CD4-positive, alpha-beta T cell (primary cell): ENCODE measurements at places on chromosomes 11 and 22. TPM values are rescaled to one million over a fixed set of nuclear protein-coding genes. Genes with fewer than 3 reads are reported as not detected.

Gene GDPD4
- not detected for total RNA-seq

GRCh38 chr11:132456751-132457328 is 1075.5 kb downstream of the OPCML start:
- H3K4me3 ChIP-seq, result no peak overlapping the region
- H3K27ac ChIP-seq, result no peak overlapping the region
- no peaks in the 10 kb centered on the region for H3K36me3 ChIP-seq
- H3K27me3 ChIP-seq, result no peaks in the 10 kb centered on the region
- no peak for DNase-seq

- H3K36me3 ChIP-seq, result no peaks in the 10 kb centered on the region
- DNase-seq, result no peak
- H3K27ac ChIP-seq, result no peak overlapping the region
- H3K4me1 ChIP-seq, result no peaks in the 10 kb centered on the region
These were observed 60.3 kb downstream of the SPON1 start for GRCh38 chr11:14022821-14023220.

Gene PATE2
- not detected for total RNA-seq

DNA sequence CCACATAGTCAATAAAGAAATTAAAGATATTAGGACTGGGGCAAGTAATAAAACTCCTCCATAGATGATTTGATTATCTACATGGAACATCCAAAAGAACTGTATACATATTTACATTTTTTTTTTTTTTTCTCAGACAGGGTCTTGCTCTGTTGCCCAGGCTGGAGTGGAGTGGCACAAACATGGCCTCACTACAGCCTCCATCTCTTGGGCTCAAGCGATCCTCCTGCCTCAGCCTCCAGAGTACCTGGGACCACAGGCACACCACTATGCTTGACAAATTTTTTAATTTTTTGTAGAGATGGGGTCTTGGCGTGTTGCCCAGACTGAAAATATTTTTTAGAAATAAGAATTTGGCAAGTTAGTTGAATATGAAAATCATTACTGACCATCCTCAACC is 24.7 kb downstream of the REXO2 start:
- no peak for DNase-seq
- no peaks in the 10 kb centered on the region for H3K27me3 ChIP-seq
- H3K4me3 ChIP-seq, result no peak overlapping the region
- no peaks in the 10 kb centered on the region for H3K4me1 ChIP-seq

- no peak overlapping the region for H3K27ac ChIP-seq
- no peaks in the 10 kb centered on the region for H3K27me3 ChIP-seq
- H3K4me3 ChIP-seq, result no peak overlapping the region
- peaks cover 10% of the 10 kb centered on the region for H3K36me3 ChIP-seq
- peaks cover 42% of the 10 kb centered on the region for H3K4me1 ChIP-seq
These were observed 2.0 kb downstream of the SERPINH1 start for GRCh38 chr11:75563978-75564552.

- no peak overlapping the region for H3K27ac ChIP-seq
- no peak for DNase-seq
- H3K4me3 ChIP-seq, result no peak overlapping the region
- no peaks in the 10 kb centered on the region for H3K27me3 ChIP-seq
These were observed 8.3 kb downstream of the MUC2 start for GRCh38 chr11:1082728-1083620.

Gene ARL2
- total RNA-seq, result 11.1 TPM

GRCh38 chr11:93662175-93662570 is 691 bp downstream of the CEP295 start:
- peaks cover 11% of the 10 kb centered on the region for H3K4me1 ChIP-seq
- peak overlapping the region; percentile 80 for H3K4me3 ChIP-seq
- no peaks in the 10 kb centered on the region for H3K27me3 ChIP-seq
- peaks cover 1% of the 10 kb centered on the region for H3K36me3 ChIP-seq
- no peak for DNase-seq

- H3K27ac ChIP-seq, result no peak overlapping the region
- peaks cover 74% of the 10 kb centered on the region for H3K36me3 ChIP-seq
- peaks cover 41% of the 10 kb centered on the region for H3K4me1 ChIP-seq
- H3K4me3 ChIP-seq, result no peak overlapping the region
These were observed 32.7 kb downstream of the TBC1D22A start for GRCh38 chr22:46795140-46795539.

Gene KCNE3
- 0.22 TPM for total RNA-seq

DNA sequence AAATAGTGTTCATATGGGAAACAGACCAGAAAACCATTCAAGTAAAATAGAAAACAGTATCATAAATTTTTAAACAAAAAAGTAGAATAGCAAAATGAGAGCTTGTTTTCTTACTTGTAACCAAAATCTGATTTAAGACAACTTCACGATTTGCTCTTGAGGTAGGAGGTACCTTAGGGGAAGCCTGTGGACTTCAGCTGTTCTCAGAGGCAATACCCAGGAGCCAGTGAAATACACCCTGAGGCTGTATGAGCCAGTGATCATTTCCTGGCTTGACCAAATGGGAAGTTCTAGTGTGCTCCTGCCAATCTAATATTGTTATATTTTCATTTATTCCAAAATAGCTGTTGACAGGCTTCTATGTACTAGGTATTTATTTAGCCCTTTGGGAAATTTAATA is 104.8 kb downstream of the ARHGAP42 start:
- no peak overlapping the region for H3K27ac ChIP-seq
- no peak for DNase-seq
- H3K4me1 ChIP-seq, result no peaks in the 10 kb centered on the region
- no peaks in the 10 kb centered on the region for H3K27me3 ChIP-seq

Gene OR52A1
- total RNA-seq, result not detected

DNA sequence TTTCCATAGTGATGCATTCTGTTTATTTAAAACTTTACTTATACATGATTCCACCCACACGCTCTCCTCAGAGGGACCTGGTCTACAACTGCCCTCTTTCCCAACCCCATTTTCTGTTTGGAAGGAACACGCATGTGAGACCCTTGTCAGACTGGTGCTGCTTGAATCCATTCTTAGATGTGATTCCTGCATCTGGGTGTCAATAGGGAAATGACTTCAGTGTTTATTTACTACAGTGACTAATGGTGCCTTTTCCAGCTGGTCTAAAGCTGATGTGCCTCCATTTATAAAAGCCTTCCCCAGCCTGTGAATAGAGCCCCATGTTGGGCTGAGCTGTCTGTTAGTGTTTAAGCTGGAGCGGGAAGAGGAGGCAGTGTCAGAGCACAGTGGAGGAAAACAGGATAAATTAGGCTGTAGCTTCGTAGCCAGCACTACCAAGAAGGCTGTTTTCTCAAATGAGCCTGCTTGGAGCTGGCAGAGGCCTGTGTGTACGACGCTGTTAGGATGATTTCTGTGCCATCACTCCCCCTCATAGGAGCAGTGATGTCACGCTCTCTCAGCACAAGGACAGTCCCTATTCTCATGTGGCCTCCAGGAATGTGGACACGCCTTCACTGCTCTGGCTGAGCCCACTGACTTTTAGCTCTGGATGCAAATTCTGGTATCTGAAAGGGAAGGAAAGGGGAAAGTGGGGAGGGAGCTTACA is 18.9 kb upstream of the C11orf96 start:
- no peaks in the 10 kb centered on the region for H3K4me1 ChIP-seq
- H3K36me3 ChIP-seq, result peaks cover 22% of the 10 kb centered on the region
- DNase-seq, result no peak

DNA sequence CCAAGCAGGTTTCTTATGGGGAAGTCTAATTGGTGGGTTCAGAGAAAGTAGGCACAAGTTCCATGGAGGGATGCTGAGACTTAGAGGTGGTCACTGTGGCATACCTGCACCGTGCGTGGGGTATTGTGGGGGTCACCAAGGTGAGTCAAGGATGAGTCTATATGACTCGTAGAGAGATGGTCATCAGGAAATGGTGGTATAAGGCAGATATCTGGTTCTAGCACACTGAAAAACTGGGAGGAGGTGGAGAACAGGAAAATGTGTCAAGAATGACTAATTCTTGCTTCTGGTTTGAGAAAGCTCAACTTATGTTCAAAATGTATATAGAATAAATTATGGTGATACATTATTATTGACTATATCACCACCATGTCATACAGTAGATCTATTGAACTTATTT is 258.1 kb downstream of the RAB38 start:
- H3K4me3 ChIP-seq, result no peak overlapping the region
- H3K27ac ChIP-seq, result no peak overlapping the region
- H3K36me3 ChIP-seq, result no peaks in the 10 kb centered on the region
- H3K27me3 ChIP-seq, result no peaks in the 10 kb centered on the region
- no peak for DNase-seq

- no peaks in the 10 kb centered on the region for H3K36me3 ChIP-seq
- no peak overlapping the region for H3K4me3 ChIP-seq
- no peak overlapping the region for H3K27ac ChIP-seq
These were observed 688.1 kb downstream of the BRD1 start for GRCh38 chr22:49139492-49140151.

- H3K27me3 ChIP-seq, result peaks cover 12% of the 10 kb centered on the region
- H3K4me1 ChIP-seq, result no peaks in the 10 kb centered on the region
- H3K27ac ChIP-seq, result no peak overlapping the region
- no peak overlapping the region for H3K4me3 ChIP-seq
- no peak for DNase-seq
- H3K36me3 ChIP-seq, result no peaks in the 10 kb centered on the region
These were observed 95.9 kb downstream of the FBXO7 start for GRCh38 chr22:32570501-32570900.

Gene GNAZ
- 0.38 TPM for total RNA-seq

GRCh38 chr11:116644201-116644940 is 128.4 kb downstream of the BUD13 start:
- no peaks in the 10 kb centered on the region for H3K4me1 ChIP-seq
- no peak overlapping the region for H3K4me3 ChIP-seq
- DNase-seq, result no peak
- H3K36me3 ChIP-seq, result no peaks in the 10 kb centered on the region
